ENCODE measurements at places on chromosomes 1 and 21. TPM values are rescaled to one million over a fixed set of nuclear protein-coding genes. Genes with fewer than 3 reads are reported as not detected.

VANGL2 gene
- total RNA-seq = not detected

LRRC38 gene
- total RNA-seq = not detected

DISC1 gene
- total RNA-seq = 22.2 TPM

BNIPL gene
- 1.1 TPM for total RNA-seq

HES2 gene
- 0.35 TPM for total RNA-seq

ADAMTS5 gene
- total RNA-seq = not detected

CYP4A11 gene
- total RNA-seq = not detected

HNRNPCL2 gene
- total RNA-seq = not detected

DENND2D gene
- total RNA-seq = 331 TPM

PEAR1 gene
- 0.31 TPM for total RNA-seq

JMJD4 gene
- 18.2 TPM for total RNA-seq

ATP1A2 gene
- not detected for total RNA-seq

WNT3A gene
- not detected for total RNA-seq

SH3BGR gene
- total RNA-seq = 1.3 TPM

HRNR gene
- total RNA-seq = not detected

SMIM12 gene
- total RNA-seq = 47.3 TPM

COP1 gene
- 39.7 TPM for total RNA-seq

LMOD1 gene
- total RNA-seq = not detected

MATN1 gene
- not detected for total RNA-seq

S100A2 gene
- total RNA-seq = 0.33 TPM

NR5A2 gene
- not detected for total RNA-seq

PCSK9 gene
- total RNA-seq = not detected

FCN3 gene
- not detected for total RNA-seq

S100A1 gene
- total RNA-seq = not detected

GCSAML gene
- total RNA-seq = not detected

FMN2 gene
- total RNA-seq = not detected

VWA5B1 gene
- 0.05 TPM for total RNA-seq

C1orf115 gene
- total RNA-seq = 1.8 TPM

ZNF648 gene
- not detected for total RNA-seq

CAMTA1 gene
- 42.3 TPM for total RNA-seq

NEXN gene
- 2.5 TPM for total RNA-seq

PRRC2C gene
- 208 TPM for total RNA-seq

SNRNP40 gene
- total RNA-seq = 67.8 TPM

IFI44 gene
- total RNA-seq = 42.6 TPM

All from activated naive CD4-positive, alpha-beta T cell treated with anti-CD3 and anti-CD28 coated beads, Interleukin-2, amount 10 ng/mL, durations not matched to agents 5 hours and 36 hours (primary cell).